NCI-H1105 treated with DMSO at 0.1 percent for 48 hours (cell line): ENCODE measurements at places on chromosomes 1 and 21.

DNA sequence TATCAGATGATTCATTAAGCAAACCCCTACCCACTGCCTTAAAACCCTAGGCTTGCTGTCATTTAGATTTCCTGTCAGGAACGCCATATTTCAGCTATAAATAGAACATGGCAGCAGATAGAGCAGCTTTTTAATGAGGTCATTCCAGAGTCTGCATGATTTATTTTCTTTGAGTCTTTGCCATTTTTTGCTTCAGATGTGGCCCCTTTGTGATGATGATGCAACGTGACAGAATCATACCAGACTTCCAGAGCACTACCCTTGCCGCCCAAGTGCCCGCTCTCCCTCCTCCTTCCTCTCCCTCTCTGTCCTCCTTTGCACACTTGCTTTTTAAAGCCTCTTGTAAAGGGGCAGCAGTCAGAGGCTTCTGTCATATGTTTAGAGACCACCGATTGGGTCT, 55.5 kb upstream of the TRIM67 start:
- DNase-seq, result no peak

DNA sequence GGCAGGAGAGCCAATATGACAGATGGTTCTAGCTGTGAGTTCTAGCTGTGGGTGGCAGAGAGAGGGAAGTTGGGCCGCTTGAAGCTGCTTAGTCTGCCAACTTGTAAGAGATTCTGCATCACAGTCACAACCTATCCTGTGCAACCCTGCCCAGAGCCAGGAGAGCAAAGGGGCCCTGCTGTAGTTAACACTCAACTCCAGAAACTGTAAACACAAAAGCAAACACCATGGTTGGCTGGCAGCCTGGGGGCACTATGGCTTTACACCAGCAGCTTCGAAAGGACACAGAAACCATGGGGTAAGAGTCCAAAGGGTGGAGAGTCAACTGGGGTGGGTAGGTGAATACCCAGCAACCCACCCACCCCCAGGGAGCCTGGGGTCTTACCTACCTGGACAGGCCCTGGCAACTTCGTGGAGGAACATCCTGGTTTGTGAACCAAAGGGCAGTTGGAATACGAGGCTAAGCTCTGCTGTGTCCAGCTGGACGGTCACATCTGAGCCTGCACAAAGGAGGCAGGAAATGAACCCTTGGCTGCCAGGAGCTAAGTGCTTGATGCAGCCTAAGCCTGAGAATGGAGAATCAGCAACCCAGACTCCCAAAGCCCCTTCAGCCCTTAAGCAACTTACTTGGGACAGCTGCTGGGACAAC, 6.4 kb downstream of the INPP5B start:
- no peak for DNase-seq

DNA sequence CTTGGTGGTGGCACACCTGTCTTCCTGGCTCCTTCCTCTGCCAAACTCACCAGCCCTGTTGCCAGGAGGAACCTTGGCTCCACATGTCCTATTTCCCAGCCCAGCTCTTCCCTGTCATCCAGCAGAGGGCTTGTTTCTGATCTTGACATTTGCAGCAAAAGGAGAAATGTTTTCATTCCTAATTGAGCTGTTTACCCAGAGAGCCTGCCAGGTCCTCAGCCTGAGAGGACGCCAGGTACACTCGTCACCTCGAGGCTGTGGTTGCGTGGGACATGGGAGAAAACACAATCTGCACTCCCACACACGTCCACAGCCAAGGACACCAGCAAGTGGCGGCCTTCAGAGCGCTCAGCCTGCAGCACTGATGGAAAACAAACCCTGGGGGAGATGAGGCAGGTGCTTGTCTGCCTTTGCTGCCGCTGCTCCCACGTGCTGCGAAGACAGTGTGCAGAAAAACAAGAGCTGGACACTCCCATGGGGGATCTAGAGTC, 132.8 kb upstream of the CD34 start:
- peak; percentile 48 for DNase-seq

GRCh38 chr1:43531107-43531905, 623 bp downstream of the PTPRF start:
- DNase-seq, result peak; percentile 38

DNA sequence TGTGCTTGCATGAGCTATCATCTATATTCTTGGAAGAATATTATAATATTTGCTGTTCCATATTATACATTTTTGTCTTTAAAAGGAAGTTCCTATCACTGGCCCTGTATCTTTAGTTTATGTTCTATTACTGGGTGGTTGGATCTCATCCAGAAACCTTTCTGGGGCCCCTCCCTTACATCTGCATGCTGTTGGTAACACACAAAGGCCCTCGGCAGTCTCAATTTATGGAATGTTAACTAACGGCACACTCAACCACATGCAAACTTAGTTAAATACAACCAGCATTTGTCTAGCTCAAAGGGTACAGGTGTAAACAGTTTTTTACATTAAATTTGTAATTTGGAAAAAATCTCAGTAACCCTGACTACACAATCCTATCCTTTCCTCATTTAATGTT, 9.7 kb upstream of the HYI start:
- no peak for DNase-seq
